ENCODE measurements at places on chromosomes 1 and 21.

DNA sequence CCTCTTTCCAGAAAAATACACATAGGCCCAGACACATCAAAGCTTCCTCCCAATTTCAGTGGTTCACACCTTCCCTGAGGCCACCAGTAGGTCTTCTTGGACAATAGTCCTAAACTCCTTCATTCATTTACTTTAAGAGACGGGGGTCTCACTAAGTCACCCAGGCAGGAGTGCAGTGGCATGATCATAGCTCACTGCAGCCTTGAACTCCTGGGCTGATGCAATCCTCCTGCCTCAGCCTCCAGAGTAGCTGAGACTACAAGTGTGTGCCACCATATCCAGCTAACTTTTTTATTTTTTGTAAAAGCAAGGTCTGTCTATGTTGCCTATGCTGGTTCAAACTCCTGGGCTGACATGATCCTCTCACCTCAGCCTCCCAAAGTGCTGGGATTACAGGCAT, 8.2 kb upstream of the FHAD1 start:
- DNase-seq, result no peak

GRCh38 chr1:1125945-1126344, 10.1 kb upstream of the C1orf159 start:
- no peak for DNase-seq

DNA sequence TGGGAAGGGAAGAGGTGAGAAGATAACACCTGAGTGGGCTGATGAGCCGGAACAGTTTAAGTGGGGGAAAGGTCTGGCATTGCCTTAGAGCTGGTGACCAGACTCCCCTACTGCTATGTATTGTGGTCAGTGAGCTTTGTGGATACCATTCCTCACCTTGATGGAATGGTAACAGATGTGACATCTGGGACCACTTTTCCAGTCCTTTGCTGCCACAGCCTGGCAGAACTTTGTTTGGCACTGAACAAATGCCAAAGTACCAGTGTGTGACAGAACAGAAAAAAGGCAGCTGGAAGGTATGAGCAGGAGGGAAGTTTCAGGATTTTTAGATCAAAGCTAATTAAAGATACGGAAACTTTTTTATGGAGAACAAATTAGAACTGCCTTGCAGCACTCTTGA, 6.2 kb downstream of the MED8 start:
- no peak for DNase-seq

GRCh38 chr1:60906526-60906925, 175.8 kb upstream of the NFIA start:
- DNase-seq, result no peak

GRCh38 chr21:24272521-24272938, 1334.8 kb downstream of the MRPL39 start:
- no peak for DNase-seq

- no peak for DNase-seq
These were observed 8.5 kb downstream of the CD5L start for GRCh38 chr1:157833145-157833544.

DNA sequence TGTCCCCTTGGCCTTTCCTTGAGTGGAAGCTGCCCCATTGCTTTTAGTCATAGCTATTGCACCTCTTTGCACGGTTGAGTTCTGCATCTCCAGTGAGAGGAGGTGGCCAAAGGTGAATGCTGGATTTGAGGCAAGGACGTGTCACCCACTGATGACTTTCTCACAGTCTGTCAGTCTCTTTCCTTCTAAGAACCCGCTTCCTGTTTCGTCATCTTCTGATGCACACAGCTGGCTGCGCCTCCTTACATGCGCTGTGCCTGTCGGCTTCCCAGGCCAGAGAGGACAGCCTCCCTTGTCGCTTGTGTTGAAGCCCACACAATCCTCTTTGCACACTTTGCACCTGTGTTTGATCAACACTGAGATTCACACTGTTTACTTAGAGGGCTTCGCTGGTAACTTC, 41.8 kb upstream of the PWP2 start:
- no peak for DNase-seq

GRCh38 chr1:54627196-54627595, 3.9 kb upstream of the FAM151A start:
- no peak for DNase-seq

- DNase-seq, result no peak
These were observed 50.6 kb downstream of the ROR1 start for GRCh38 chr1:63824451-63824850.

- no peak for DNase-seq
These were observed 63.2 kb downstream of the CD58 start for GRCh38 chr1:116507631-116508030.

- no peak for DNase-seq
These were observed 69.3 kb downstream of the KCTD3 start for GRCh38 chr1:215636258-215636965.

DNA sequence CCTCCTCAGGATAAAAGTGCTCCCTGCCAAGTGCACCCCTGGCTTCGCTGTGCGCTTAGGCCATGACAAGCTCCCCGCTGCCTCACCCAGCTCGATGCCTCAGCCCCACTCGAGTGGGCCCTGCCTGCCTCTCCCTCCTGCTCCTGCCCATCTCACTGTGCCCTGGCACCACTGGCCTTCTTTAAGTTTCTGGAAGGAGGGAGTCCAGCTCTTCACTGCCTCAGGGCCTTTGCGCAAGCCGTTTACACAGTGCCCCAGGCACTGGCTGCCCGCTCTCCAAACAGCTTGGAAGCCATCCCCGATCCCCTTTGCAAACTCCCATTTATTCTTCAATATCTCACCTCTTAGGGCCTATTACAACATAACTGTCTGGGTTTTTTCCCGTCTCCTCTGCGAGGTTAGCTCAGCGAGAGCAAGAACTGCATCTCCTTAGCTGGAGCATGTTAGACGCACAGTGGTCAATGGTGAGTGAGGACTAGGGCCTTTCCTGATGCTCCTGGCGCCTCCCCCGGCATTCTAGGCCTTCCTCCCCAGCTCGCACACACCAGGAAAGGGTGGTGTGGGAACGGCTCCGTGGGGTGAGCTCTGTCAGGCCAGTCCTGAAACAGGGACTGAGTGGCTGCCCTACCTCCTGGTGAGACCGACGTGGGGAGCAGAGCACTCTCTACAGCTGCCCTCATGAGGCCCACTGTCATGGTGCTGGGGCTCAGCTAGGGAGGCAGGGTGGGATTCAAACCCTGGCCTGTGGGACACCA, 31.9 kb downstream of the PODN start:
- no peak for DNase-seq

DNA sequence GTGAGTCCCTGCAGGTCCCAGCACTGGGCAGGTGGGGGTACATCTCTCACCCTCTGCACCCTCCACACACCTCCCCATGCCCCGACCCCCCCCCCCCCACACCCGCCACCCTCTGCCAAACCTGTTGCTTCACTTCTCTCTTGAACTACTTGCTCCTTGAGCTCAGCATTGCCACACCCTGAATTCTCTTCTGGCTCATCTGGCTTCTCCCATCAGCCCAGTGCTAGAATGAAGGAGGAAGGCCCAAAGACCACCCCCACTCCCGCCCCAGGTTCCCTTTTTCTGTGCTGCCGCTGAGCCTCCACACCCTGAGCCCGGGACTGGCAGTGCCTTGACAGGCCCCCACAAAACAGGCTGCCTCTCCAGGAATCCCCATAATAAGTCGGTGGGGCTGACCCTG, 6.4 kb upstream of the TNNI1 start:
- DNase-seq, result no peak

GRCh38 chr1:201632364-201632952, 93.5 kb downstream of the NAV1 start:
- DNase-seq, result no peak

GRCh38 chr1:172670791-172671190, 11.9 kb downstream of the FASLG start:
- no peak for DNase-seq

- DNase-seq, result no peak
These were observed 589.4 kb downstream of the PLPP3 start for GRCh38 chr1:55990007-55990406.

- no peak for DNase-seq
These were observed 108.7 kb downstream of the USH2A start for GRCh38 chr1:216314379-216315095.

DNA sequence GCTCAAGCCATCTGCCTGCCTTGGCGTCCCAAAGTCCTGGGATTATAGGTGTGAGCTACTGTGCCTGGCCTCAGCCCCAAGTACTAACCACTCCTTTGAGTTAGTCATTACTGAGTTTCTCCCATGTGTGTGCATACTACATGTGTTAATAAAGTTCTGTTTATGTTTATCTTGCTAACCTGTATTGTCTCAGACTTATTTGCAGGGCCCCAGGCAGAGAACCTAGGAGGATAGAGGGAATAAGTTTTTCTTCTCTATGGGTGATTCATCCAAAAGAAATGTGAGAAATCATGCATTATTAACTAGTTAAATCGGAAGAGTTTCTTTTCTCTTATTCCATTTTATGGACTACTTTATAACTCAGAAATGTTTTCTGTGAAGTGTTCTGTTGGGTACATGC, 203.9 kb upstream of the CACYBP start:
- DNase-seq, result no peak

DNA sequence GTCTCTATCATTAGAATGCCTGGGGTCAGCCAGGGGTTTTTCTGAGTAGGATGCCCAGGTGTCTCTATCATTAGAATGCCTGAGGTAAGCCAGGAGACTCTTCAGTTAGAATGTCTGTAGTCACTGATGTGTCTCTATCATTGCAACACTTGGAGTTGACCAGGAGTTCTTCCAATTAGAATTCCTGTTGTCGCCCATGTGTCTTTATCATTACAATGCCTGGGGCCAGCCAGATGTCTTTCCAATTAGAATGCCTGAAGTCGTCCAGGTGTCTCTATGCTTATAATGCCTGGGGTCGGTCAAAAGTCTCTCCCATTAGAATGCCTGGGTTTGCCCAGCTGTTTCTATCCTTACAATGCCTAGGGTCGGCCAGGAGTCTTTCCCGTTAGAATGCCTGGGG, 55.8 kb downstream of the RNF187 start:
- DNase-seq, result no peak

GRCh38 chr1:8408151-8408839, 90.4 kb downstream of the SLC45A1 start:
- DNase-seq, result no peak

DNA sequence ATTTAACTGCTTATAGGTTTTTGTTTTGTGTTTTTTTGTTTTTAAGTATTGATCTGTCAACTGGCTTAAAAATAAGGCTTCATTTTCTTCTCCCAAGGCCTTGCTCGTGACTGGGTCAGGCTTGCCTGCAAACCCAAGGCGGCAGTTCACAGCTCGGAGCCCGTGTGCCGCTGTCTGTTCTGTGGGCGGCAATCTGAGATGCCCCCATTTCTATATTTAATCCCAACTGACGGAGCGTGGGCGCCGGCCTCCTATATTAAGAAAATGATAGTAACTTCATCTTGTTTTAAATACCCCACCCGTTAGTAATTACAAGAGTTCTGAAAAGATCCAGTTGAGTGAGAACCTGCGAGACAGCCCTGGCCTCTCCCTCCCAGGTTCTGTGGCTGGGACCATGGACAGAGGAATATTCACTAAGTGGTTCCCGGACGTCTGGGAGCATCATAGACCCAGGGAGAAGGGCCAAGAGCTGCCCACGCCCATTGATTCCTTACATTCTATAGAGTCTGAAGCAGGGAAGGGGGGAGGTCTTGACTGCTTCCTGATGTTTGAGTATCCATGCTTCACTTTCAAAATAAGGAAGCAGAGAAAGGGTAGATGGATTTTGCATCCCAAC, 42.6 kb upstream of the GPR153 start:
- no peak for DNase-seq

DNA sequence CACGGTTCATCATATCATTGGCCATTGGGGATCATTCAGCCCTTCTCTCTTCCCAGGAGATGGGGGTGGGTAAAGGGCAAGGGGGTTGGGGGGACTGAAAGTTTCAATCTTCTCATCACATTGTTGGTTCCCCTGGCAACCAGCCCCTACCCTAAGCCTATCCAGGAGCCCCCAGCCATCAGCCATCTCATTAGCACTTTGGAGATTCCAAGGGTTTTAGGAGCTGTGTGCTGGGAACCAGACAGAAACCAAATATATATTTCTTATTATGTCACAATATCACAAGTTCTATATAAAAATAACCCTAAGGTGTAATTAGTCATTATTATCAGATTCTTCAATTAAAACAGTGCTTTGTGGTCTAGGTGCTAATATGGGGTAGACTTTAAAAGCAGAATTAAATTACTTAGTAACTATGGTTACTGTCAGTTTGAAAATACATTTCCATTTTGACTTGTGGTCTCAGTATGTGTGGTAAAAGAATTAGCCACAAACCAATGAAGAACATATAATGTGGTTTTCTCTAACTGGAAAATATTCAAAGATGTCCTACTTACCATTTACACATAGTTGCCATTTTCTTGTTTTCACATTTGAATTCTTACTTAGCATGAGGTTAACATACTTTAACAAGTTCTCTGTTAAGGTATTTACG, 28.1 kb downstream of the IL23R start:
- no peak for DNase-seq

- DNase-seq, result no peak
These were observed 4.3 kb upstream of the LRP8 start for GRCh38 chr1:53332186-53332564.

DNA sequence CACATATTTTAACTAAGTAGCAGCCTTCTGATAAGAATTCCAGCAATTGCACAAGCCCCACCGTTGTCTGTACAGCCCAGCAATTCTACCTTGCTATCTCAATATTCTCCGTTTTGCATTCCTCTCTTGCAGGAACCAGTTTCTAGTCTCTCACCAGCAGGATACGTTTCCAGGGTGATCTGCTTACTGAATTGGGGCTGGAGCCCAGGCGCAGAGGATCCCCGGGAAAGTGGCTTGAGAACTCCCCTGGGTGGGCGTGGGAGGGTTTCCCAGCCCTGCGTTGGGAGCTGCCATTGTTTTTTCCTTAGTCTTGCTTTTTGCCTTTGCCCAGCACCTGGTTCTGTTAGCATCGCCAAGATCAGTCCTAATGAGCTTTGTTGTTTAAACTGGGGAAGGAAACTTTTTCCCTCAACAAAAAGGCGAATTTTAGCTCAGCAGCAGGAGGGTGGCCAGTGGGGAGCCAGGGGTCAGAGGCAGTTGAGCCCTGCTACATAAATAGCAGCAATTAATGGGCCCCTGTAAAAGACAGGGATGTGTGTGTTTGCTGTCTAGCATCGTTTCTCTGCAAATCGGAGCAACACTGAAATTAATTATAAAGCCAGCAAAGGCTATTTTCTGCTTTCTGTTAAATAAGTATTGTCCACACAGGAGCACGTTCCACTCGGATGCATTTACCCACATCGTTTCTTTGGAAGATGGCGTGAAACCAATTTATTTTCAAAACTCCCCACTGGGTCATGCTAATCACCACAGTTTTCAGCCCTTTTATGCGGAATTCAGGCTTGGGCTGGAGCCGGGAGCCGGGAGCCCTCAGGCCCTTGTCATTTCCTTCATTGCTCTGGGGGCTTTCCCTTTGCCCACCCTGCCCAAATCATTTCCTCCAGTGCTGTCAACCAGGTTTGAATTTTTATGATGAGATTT, 36.6 kb downstream of the HUNK start:
- DNase-seq, result no peak

GRCh38 chr1:41906943-41907342, 11.8 kb downstream of the HIVEP3 start:
- no peak for DNase-seq
